ENCODE measurements at places on chromosomes 12 and 14.

GRCh38 chr12:60266381-60266852 is 670.6 kb downstream of the SLC16A7 start:
- DNase-seq, result no peak

GRCh38 chr12:124716208-124717130 is 147.2 kb downstream of the SCARB1 start:
- DNase-seq, result no peak

DNA sequence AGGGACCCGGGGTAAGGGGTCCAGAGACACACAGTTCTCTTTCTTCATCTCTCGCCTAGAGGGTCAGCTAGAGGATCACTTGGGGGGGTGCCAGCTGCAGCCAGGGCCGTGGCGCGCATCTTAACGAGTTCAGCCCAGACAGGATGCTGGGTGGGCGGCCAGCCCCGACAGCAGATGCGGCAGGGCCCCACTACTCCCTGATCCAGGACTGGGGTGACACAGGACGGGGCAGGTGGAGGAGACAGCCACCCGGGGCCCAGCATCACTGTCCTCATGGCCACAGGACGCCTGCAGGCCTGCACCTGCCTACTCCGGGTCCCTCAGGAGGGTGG is 12.8 kb downstream of the AKT1 start:
- DNase-seq, result no peak

GRCh38 chr12:80195074-80195726 is 95.9 kb downstream of the OTOGL start:
- no peak for DNase-seq

GRCh38 chr14:61341275-61342206 is 20.2 kb downstream of the PRKCH start:
- DNase-seq, result no peak

DNA sequence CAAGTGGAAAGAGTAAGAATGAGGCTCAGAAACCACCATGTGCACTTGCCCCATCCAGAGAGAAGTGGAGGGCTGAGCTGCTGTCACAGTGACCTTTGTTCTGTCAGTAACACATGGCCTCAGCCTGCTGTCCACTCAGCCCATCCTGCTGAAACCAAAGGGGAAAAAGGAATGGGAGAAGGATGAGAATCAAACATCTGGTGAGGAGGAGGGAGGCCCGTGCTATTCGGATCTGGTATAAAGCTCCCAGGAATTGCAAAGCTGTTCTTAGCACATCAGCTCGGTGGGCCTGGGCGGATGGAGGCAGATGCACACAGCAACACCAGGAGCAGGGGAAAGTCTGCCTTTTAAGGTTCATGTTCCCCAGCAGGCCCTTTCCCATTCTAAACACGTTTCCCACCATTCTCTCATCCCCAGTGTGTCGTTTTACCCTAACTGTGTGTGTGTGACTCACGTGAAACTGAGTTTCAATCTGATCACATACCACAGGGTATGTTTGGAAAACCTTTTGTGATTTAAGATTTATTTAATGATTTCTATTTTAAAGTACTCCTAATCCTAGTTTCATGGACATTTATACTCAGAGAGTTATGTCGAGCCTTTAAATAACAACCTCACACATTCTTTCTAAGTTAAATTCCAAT is 36.8 kb downstream of the RTRAF start:
- no peak for DNase-seq

DNA sequence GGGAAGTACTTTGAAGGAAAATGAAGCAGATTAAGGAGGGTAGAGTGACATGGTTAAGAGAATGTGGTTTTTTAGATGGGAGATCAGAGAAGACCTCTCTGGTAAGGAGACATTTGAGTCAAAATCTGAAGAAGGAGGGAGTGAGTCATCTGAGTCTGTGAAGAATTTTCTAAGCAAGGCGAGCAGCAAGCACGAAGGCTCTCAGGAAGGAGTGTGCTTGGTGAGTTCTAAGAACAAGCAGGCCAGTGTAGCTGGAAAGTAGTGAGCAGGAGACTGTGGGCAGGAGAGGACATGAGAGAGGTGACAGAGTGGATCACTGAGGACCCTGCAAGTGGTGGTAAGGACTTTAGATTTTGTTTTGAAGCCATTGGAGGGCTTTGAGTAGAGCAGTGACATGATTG is 76.3 kb upstream of the FUT8 start:
- DNase-seq, result no peak

DNA sequence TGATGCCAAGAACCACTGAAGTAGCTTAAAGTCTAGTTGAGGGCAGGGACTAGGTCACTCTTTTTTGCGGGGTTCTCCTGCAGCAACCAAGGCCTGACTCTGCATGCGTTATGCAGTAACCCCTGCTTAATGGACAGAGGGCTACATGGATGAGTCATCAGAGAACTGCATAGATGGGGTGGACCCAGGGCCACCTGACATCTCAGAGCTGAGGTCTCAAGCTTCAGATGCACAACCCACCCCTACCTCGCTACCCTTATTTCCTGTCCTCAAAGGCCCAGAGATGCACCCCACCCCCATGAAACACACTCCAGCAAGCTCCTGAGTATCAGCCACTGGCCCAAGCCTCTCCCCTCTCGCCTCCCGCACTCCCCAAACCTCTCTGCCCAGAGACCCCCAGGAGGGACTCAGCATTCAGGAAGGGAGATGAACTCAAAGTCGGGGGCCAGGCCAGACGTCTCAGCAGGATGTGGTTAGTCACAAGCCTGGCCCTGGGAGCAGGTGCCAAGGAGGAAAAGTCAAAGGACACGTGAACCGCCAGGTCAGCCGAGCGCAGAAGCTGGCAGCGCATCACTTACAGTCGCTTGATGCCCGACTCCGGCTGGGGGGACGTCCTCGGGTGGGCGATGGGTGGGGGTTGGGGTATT is 25.8 kb downstream of the SNRNP35 start:
- no peak for DNase-seq

DNA sequence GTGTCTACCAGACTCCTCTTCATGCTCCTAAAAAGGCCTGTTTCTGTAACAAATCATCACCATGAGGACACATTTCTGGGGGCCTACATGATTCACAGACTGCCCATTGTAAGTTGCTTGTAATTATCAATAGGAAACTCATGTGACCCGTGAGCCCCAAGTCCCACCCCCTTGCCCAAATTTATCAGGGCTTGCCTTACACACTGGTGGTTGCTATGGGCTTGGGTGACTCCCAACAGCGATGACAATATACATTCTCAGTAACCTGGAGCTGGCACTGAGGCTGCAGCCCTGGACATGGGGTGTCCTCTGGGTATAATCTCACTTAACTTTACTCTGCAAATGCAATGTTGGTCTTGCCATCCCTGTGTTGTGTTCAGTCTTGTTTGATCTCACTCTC is 149.2 kb downstream of the NRXN3 start:
- DNase-seq, result no peak

DNA sequence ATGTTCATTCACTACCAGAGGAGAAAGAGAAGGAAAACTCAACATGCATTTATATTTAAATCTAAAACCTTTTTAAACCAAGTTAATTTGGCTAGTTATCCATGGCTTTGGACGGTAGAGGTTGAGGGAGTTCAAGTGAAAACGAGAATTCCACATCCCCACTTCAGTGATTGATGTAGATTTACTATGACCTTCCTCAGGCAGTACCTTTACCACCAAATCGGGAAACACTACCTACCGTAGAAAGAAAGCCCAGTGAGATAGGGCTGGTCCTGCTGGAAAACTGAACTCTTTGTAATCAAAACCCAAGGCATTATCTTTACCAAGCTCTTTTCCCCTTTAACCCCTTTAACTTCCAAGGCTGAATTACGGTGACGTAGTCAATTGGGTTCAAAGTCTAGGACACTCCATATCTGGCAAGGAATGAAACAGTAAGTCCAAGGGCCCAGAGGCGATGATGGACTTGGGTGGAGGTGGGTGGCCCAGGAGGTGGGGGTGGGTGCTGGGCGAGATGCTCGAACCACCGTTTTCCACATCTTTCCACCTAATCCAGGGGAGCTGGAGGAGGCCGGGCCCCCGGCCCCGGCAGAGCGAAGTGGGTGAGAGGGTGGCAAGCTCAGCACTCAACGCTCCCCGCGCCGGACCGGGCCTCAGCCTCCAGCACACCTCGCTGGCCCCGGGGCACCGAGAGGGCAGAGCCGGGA is 618 bp downstream of the SEC23A start:
- no peak for DNase-seq

DNA sequence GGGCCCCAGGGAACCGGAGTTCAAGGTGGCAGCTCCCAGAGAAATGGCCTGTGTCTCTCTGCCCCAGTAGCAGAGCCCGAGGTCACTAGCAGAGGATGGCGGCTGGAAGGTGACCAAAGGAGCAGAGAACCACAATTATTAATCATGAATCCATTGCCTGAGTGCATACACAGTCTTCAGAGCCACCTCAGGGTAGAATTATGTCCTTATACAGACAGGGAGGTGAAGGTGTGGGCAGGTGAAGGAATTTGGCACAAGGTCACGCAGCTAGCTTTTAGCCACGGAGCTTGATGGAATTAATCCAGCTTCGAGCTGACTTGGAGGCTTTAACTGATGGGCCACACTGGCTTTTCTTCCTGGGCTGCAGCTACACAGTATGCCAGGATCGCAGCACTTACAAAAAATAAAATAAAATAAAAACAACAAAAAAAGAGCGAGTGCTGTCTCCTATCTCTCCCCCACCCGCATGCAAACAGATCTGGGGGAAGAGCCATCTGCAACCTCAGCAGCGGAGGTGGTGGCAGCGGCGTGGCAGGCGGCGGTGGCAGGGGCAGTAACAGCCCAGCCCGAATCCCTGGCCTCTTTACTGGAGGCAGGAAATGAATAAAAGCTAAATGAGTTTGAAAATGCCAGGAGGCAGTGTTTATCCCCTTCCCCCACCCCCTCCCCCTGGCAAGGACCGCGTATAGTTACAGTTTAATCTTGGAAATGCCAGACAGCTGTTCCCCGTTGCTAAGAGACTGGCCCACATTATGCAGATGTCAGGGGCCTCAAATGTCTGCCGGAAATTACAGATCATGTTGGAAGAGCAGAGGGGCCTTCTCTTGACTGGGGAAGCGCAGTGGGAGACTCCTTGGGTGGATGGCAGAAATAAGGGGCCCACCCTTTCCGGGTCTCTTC is 93.5 kb downstream of the LRRC74A start:
- no peak for DNase-seq

DNA sequence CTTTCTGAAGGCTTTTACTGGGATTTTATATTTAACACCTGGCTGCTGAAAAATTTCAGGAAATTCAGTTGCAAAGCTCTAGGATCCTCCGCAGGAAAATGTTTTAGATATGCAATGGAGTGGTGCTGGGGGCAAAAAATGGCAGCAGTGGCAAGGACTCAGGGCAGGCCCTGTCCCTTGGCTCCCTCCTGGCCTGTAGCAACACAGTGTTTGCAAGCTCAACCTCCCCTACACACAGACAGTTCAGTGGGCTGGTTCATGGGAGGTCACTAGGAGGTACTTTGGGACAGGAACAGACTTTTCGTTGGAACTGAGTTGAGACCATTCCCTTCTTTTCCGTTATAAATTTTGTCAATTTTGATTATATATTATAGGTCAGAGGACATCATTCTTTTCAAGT is 270.4 kb downstream of the ADAMTS20 start:
- DNase-seq, result no peak

GRCh38 chr14:72810201-72810600 is 83.7 kb downstream of the DPF3 start:
- peak; percentile 17 for DNase-seq

GRCh38 chr14:78010688-78011087 is 159.5 kb upstream of the NRXN3 start:
- no peak for DNase-seq

DNA sequence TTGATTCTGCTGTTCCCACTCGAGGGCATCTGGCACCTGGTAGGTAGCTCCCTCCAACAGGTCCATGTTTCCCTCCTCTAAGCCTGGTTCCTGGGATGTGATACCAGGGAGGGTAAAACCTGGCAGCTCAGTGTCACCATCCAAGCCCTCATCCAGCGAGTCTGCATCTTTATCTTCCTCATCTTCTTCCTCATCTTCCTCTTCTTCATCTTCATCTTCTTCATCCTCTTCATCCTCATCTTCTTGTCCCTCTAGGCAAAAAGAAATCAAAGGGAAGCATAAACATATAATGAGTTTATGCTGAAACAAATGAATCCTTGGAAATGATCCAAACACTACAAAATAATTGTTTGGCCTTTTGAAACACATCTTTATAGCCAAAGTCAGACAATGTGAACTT is 55.3 kb downstream of the ARMH4 start:
- DNase-seq, result no peak

DNA sequence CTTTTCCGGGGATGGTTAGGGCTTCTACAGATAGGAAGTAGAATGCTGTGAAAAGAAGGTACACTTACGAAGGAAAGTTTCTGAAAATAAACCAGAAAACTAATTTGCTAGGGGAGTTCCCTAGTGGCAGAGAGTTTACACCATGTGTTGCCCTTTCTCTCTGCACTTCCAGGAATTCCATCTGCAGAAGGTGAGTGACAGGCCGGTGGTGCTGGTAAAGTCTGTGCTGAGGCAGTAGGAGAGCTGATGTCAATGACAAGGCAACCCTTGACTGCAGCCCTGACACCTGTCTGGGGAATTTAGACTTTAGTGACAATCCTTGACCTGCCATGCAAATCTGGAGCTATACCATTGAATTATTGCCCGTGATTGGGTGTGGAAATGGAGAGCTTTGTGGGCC is 687.8 kb downstream of the NRXN3 start:
- DNase-seq, result no peak

DNA sequence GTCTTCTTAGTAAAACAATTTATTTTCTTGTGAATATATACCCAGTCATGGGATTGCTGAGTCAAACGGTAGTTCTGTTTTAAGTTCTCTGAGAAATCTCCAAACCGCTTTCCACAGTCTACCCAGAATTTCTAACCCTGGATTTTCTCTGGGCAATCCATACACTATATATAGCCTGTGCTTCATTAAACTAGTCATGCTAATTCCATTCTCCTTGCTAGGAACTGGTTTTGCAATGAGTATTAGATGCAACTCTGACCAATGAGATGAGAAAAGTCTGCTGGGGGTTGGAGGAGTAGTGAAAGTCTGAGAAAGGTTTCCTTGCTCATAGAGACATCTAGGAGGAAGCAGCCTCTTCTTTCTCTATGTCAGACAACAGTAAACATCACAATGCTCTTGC is 196.1 kb upstream of the CDKN3 start:
- no peak for DNase-seq

GRCh38 chr12:57579011-57579410 is 12.0 kb upstream of the PIP4K2C start:
- no peak for DNase-seq

- DNase-seq, result no peak
These were observed 99.8 kb upstream of the SEL1L start for GRCh38 chr14:81633496-81633895.

DNA sequence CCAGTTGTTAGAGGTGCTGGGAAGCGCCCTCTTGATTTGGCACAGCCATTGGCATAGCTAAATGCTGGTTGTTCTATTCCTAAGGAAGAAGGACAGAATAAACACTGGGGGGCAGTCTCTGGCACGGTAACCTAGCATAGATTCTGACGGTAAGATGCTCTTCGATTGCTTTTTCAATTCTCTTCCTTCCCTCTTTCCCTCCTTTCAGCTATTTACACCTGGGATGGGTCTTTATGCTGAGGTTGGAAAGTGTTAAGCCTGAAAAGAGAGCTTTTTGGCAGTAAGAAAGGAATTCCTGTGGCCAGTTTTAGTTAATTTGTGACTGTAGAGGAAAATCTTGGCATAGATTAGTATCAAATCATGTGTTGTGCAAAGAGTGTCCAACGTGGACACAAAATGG is 162.8 kb downstream of the SNAPC1 start:
- DNase-seq, result no peak

- no peak for DNase-seq
These were observed 215.0 kb downstream of the TBX5 start for GRCh38 chr12:114190971-114191370.

Measured in stimulated activated CD8-positive, alpha-beta memory T cell treated with anti-CD3 and anti-CD28 coated beads, Interleukin-15, amount 100 ng/mL, for 24 hours (primary cell).